ENCODE measurements at places on chromosomes 6 and 20.

- no peak for DNase-seq
These were observed 40.4 kb downstream of the IRF4 start for GRCh38 chr6:431986-432385.

DNA sequence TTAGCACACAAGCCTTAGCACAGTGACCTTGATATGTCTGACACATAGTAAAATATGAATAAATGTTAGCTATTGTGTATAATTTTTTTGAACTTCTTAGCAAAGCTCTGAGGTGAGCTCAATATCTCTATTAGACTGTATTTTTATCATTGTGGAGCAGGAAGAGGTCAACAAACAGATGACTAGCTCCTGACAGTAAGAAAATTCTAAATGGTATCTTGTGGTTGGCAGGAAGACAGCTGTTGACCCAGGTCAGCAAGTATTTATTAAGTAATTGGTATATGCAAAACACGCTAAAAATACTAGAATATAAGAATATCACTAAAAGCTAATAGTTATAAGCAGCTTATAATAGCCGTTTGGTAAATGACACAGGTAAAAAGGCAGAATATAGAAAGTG, 77.5 kb upstream of the MARCKS start:
- no peak for DNase-seq

DNA sequence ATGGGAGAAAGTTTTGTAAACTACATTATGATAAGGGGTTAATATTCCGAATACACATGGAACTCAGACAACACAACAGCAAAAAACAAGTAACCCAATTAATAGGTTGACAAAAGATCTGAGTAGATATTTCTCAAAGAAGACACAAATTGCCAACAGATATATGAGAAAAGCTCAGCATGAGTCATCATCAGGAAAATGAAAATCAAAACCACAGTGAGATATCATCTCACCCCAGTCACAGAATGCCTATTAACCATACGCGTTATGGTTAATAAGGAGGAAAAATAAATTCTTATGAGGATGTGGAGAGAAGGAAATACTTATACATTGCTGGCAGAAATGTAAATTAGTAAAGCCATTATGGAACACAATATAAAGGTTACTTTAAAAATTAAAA, 695.0 kb downstream of the COL12A1 start:
- no peak for DNase-seq

GRCh38 chr6:2719093-2719455, 31.6 kb downstream of the MYLK4 start:
- DNase-seq, result no peak

DNA sequence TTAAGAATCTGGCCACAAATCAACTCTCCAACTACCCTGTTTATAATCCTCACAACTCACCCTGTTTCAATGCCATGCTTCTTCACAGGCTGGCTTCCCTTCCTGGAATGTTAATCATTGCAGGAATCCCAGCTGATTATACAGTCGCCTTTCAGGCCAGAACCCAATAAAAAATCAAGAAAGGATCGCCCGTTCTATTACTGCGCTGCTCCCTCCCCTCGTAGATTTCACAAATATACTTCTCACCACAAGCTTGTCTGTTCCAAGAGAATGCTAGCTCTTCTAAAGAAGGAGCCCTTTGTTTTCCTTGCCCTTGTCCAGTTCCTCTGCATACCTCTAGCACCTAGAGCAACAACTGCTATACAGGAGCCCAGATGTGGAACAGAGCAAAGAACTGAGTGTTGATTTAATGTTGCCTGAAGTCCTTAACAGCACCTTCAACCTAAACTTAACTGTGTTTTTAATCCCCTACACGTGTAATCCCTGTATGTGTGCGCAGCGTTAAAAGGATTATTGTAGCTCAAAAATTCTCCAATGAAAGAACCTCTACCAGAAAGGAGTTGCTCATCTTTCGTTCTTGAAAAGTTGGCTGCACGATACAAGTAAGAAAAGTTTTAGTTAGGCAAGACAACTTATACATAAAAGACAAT, 988 bp downstream of the ECHDC1 start:
- DNase-seq, result no peak

DNA sequence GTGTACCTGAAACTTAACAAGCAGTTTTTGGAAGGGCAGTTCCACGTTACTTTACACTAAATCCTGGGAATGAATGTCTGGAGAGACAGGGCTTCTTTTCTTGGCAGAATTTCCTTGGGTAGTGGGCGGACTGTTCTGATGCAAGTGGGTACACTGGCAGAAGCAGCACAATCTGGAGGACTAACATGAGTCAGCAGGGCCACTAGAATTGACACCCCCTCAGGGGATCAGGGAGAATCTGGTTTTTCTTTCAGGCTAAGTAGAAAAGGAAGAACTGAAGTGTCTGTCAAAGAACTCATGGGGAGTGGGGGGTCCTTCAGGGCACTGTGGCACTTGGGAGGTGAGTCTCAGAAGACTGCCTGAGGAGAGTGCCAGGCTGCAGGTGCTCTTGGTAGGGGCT, 34.6 kb downstream of the PANK2 start:
- DNase-seq, result no peak

GRCh38 chr20:56072165-56072564, 66.8 kb upstream of the CBLN4 start:
- no peak for DNase-seq

- no peak for DNase-seq
These were observed 1.4 kb downstream of the TRIM15 start for GRCh38 chr6:30164714-30165113.

- no peak for DNase-seq
These were observed 141.6 kb upstream of the THBS2 start for GRCh38 chr6:169395080-169395805.

DNA sequence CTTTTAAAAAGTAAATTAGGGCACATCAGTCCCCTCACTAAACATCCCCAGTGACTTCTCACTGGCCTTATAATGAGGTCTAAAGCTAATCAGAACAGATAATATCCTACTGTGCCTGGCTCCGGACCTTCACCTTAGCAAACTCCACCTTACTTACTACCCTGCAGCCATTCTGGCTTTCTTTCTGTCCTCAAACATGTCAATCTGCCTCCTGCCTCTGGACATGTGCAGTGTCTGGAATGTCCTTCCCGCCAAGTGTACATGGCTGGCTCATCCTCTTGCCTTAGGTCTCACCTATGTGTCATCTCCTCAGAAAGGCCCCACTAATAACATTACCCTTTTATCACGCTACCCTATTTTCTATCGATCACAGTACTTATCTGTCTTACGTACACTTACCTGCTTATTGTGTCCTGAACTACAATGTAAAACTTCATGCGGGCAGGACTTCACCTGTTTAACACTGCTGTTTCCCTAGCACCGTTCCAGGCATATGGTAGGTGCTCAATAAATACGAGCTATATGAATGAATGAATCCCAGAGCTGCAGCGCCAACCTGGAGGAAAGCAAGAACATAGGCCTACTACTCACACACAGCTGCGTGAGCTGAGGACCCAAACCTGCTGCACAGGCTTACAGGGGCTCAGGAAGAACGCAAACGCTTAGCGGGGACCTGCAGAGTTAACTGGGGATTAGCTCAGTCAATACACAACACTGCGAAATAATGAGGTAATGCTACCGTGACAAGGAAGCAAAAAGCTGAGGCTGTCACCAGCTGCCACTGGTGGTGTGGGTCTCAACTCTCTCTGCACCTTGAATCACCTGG, 991 bp downstream of the UQCC2 start:
- DNase-seq, result peak; percentile 11

DNA sequence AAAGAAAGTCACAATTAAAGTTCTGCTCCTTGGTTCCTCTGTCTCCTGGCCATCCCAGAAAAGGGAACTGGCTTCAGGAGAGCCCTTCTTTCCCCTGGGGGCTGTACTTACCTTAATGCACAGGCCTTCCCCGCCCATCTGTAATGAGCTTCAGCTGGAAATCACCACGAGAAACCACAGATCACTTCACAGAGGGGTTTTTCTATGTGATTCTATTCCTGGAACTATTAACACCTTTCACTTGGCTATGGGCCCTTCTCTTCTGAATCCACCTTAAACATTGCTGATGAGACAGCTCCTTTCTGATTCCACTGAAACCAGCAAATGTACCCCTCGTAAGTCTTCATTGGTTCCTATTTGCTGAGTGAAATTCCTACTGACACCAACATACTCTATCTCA, 80.7 kb downstream of the FOXF2 start:
- no peak for DNase-seq

- DNase-seq, result no peak
These were observed 22.5 kb upstream of the TAGAP start for GRCh38 chr6:159067334-159067733.

DNA sequence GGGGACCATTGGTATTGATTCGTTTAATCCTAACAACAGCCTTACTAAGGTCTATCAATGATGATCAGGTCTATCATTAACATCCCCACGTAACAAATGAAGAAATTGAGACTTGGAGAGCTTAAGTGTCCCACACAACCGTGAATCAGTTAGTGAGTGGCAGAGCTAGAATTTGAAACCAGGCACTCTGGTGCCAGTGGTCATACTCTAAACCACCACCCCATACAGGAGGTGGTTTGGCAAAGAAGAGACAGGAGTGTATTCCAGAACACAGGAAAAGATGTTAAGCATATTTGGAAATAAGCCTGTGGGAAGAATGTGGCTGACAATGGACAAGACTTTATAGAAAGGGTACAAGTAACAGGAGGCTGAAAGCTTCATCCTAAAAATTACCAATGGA, 35.7 kb upstream of the MARCKS start:
- DNase-seq, result no peak

DNA sequence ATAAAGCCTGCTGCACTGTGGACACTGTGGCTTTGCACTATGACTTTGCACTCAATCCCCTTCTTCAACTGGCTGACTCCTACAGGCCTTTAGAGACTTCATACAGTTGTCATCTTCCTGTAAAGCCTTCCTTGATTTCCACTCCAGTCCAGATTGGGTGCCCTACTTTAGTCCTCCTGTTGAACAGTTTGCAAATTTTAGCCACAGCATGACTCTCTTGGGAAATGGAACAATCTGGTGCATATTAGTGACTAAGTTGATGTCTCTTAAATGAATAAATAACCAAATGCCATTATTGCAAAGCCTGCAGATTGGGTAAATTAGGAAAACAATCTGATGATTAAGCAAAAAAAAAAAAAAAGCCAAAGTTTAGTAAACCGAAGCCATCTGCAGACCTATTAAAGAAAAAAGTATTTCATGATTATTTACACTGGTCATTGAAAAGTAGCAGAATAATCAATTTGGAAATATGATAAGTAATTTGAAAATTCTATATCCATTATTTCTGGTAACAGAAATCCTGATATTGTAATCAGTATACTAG, 12.6 kb downstream of the PLCB4 start:
- no peak for DNase-seq

GRCh38 chr6:138297761-138298298, 79.5 kb upstream of the PBOV1 start:
- no peak for DNase-seq

DNA sequence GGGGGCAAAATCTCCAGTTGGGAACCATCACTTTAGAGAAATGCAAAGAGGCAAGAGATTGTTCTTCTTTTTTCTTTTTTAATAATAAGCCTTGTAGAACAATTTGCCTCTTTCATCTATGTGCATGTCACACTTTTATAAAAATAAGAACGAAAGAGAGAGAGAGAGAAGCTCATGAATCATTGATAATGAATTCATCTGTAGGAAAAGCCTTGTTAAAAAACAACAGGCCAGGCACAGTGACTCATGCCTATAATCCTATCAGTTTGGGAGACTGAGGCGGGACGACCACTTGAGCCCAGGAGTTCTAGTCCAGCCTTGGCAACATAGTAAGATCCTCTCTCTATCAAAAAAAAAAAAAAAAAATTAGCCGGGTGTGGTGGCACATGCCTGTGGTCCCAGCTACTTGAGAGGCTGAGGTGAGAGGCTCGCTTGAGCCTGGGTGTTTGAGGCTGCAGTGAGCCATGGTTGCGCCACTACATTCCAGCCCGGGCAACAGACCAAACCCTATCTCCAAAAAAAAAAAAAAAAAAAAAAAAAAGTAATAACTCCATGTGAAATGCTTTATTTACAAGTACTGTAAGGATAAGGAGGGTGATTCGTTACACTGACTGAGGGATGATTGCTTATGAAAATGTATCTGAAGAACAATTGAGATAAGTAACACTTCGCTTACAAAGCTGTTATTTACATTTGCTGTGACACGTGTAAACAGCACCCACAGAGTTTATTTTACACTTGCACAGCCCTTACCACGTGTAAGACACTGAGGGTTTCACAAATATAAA, 6.0 kb downstream of the CCN5 start:
- no peak for DNase-seq

GRCh38 chr20:53914781-53915445, 155.5 kb downstream of the BCAS1 start:
- no peak for DNase-seq

DNA sequence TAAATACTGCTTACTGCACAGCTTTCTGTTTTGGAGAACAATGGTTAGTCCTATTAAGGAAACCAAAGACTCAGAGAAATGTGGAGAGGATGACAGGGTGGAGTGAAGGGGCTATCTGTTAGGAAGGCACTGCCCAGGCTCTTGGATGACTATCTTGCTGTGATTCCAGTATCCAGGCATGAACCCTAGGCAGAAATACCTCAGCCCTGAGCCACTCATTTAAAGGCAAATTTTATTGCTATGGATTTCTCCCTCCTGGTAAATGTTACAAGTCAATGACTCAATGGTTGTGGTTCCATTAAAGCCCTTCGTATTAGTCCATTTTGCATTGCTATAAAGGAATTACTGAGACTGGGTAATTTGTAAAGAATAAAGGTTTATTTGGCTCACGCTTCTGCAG, 25.9 kb downstream of the ADGRF4 start:
- DNase-seq, result no peak

GRCh38 chr20:22908944-22909343, 126.2 kb upstream of the SSTR4 start:
- DNase-seq, result no peak

DNA sequence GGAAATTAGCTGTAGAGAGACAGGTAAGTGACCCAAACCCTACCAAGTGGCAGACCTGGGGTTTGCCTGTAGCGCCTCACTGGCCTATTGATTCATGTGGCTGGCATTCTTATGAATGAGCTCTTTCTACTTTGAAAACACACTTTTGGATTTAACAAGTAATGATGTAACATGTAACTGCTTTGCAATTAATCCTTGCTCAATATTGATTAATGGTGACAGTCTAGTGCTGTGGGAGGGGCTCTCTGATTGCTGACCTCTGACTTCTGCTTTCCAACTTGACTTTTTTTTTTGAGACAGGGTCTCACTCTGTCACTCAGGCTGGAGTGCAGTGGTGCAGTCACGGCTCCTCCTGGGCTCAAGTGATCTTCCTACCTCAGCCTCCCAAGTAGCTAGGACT, 82.7 kb downstream of the TIAM2 start:
- DNase-seq, result no peak
